ENCODE measurements at places on chromosomes 3 and 15.

- no peak for DNase-seq
These were observed 59.6 kb downstream of the ITGA11 start for GRCh38 chr15:68372291-68372811.

DNA sequence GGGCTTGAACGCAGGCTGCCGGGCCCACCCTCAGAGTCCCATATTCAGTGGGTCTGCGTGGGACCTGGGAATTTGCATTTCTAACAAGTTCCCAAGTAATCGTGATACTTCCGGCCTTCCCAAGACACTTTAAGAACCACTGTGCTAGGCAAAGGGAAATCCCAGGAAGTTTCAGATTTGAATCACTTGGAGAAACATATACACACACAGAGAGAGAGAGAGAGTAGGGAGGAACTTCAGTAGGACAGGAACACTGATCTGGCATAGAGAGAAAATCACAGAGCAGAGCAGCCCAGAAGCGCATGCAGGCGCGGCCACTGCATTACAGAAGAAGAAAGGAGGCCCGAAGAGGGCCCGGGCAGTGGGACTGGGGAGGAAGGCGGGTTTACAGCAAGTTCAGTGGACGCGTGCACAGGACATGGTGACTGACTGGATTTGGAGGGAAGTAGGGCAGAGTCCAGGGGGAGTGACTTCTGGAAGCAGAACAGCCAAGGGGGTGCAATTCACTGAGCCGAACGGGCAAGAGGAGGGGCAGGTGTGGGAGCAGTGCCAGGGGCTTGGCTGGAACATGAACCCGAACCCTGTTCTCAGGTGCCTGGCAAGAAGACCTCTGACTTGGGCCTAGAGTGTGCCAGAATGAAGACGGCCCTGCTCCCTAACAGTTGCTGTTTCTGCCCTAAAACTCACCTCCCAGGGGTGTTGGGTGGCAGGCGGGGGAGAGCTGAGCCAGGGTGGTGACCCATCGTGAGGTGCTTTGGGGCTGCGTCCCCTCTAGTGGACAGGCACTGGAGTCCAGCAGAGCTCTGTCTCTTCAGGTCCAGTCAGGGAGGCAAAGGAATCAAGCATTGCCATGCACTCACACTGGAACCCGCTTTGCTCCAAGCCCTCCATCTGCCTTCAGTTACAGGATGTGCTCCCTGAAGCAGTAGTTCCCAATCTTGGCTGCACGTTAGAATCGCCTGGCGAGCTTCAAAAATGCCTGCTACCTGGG, 101.3 kb upstream of the HES1 start:
- DNase-seq = no peak

- no peak for DNase-seq
These were observed 32.4 kb downstream of the PYDC2 start for GRCh38 chr3:191493336-191493735.

DNA sequence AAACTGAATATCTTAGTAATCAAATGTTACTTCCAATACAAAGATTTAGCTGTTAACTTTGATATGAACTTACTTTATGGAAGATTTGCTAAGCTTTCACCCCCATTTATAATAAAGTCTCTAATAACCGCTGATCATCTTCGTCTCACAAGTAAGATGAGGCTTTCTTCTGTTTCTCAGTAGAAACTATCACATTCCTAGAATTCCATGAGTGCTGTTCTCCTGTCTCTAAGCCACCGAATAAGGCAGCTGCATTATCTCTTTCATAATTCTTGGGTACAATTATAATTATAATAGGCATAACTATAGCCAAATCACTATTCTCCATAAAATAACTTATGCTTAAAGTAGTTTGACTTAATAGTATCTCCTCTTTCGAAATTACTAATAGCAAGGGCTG, 18.3 kb upstream of the SETMAR start:
- no peak for DNase-seq

DNA sequence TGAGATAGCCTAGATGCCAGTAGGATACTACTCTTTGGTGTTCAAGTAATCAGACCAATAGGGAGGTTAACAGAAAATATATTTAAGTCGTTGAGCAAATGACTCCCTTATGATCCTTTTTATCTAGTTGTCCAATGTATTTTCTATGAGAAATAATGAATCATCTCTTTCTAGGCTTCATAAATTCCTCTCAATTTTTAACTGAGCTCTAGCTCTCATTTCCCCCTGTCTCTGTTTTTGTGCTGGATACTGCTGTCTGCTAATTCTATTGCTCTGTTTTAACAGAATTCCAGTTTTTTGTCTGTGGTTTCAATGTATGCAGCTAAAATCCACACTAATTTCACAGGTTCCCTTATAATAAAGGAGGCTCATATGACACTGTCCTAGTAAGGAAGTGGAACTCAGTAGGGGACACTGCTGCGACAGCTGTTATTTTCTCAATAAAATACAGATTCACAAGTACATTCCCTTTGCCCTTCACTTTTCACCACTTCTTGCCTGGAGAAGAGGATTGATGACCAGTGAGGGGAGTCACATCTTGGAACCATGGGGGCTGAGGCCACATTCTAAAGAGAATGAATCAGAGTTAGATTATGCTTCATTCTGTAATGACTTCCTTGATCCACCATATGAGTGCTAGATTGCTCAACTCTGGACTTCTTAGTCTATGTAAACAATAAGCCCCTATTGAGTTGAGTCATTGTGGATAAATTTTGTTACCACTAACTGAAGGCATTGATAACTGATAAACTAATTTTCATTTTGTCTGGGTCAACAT, 558.7 kb upstream of the KCNMB2 start:
- no peak for DNase-seq
